ENCODE measurements at places on chromosomes 11 and 22. TPM values are rescaled to one million over a fixed set of nuclear protein-coding genes. Genes with fewer than 3 reads are reported as not detected.

Gene ACRV1
- not detected for total RNA-seq

Gene TSPAN18
- total RNA-seq = 46.7 TPM

DNA sequence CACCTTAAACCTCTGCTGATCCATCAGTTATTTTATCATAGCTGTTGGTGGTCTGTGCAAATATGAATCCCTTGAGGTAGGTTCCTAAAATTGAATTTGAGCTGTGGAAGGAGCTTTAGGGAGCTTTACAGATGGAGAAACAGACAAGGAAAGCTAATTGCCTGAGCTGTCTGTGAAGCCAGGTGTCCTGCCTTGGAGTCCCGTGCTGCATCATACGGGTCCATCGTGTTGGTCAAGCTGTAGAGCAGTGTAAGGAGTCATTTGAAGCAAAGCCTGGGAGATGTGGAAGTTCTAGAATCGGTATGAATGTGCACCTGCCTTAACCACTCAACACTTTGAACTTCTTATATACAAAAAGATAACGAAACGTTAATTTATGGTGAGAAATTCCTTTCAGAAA lies 1.0 kb downstream of the POLA2 start:
- no peak for DNase-seq

Gene NLRP14
- 0.13 TPM for total RNA-seq

DNA sequence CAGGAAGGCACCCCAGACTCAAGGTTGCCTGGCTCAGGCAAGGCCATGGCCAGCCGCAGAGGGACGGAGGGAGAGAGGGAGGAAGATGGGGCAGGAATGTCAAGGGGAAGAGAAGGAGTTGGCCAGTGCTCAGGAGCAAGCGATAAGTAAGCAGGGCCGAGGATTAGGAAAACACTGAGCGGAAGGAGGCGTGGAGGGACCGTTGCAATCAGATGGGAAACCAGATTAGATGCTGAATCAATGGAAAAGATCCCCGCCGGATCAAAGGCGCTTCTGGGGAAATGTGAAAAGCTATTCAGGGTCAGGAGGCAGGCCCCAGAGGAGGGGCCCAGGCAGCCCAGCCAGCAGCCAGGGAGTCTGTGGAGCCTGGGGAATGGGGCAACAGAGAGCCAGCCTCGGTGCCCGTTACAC lies 26.6 kb upstream of the MYEOV start:
- no peak for DNase-seq

DNA sequence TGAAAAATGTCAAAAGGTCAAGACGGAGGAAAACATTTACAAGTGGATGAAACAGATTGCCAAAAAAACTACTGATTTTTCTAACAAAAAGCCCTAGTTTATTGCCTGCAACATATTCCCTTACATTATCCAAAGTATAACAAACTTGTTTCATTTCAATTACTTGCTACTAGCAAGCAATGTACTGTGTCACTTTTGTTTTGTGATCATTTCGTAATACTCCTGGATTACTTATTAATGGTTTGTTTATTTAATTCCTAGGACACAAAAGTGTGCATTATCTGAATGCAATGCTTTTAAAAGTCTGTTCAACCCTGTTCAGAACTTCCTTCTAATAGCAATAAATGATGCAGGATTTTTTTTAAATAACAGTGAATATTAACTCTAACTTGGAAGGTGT lies 50.9 kb downstream of the CCDC34 start:
- DNase-seq = no peak

- DNase-seq = no peak
Observed at GRCh38 chr22:36010882-36011281, 17.7 kb downstream of the RBFOX2 start.

DNA sequence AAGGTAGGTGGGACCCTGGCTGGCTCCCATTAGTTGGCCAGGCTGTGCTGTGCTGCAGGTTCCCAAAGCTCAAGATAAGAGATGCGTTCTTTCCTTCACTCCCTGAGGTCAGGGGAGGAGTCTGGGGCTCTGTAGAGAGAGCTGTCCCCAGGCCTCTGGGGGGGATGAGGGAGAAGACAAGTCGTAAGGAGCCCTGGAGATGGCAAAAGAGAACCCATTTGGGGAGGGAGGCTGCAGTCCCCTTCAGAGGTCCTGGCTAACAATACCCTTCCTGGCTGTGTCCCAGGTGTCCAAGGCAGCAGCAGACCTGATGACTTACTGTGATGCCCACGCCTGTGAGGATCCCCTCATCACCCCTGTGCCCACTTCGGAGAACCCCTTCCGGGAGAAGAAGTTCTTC lies 916 bp downstream of the GNG3 start:
- DNase-seq = no peak
